Temporal lobe (tissue), 4 donors: ENCODE measurements at places on chromosomes 11 and 22. TPM values are rescaled to one million over a fixed set of nuclear protein-coding genes. Genes with fewer than 3 reads are reported as not detected.

The PANX3 gene
- total RNA-seq = 0.25 TPM

The OR51B5 gene
- 0.74 TPM for total RNA-seq

The MLC1 gene
- 30.5 TPM for total RNA-seq

The KRTAP5-11 gene
- total RNA-seq = not detected

The OR51E2 gene
- 0.25 TPM for total RNA-seq
